Hypothalamus (tissue), 51 donors: ENCODE measurements at places on chromosomes 5 and 9.

DNA sequence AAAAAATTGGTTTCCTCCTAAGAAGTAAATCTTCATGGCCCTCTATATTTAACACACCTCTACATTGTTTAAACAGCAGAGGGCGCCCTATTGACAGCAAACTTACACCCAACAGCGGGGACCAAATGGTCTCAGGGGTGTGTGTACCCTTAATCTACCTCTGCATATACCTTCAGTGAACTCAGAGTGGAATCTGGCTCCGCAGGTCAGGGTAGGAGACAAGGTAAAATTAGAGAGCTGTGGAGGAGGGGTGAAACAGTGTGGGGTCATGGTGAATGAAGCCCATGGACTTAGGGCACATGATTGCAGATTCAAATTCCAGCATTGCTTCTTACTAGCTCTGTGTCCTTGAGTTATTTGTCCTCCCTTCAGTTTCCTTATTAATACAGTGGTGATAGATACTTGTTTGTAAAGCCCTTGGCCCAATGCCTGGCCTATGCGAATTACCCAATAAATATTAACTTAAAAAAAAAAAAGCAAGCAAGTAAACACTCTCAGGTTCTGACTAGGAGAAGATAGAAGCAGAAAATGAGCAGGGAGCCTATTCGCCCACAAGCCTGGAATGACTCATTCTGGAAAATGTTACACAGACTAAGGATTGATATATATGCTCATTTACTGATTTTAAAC, 122.9 kb downstream of the CAVIN4 start:
- DNase-seq: no peak

DNA sequence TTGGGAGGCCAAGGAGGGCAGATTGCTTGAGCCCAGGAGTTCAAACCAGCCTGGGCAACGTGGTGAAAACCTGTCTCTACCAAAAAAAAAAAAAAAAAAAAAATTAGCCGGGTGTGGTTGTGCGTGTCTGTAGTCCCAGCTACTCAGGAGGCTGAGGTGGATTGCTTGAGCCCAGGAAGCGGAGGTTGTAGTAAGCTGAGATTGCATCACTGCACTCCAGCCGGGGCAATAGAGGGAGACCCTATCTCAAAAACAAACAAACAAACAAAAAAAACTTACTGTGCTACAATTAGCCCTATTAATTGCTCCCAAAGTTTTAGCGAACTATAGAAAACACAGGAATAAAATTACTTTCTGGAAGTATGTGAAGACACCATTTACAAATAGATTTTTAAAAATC, 67.6 kb downstream of the ANKHD1 start:
- DNase-seq: no peak

GRCh38 chr5:157546456-157547100, 29.0 kb downstream of the ADAM19 start:
- no peak for DNase-seq

DNA sequence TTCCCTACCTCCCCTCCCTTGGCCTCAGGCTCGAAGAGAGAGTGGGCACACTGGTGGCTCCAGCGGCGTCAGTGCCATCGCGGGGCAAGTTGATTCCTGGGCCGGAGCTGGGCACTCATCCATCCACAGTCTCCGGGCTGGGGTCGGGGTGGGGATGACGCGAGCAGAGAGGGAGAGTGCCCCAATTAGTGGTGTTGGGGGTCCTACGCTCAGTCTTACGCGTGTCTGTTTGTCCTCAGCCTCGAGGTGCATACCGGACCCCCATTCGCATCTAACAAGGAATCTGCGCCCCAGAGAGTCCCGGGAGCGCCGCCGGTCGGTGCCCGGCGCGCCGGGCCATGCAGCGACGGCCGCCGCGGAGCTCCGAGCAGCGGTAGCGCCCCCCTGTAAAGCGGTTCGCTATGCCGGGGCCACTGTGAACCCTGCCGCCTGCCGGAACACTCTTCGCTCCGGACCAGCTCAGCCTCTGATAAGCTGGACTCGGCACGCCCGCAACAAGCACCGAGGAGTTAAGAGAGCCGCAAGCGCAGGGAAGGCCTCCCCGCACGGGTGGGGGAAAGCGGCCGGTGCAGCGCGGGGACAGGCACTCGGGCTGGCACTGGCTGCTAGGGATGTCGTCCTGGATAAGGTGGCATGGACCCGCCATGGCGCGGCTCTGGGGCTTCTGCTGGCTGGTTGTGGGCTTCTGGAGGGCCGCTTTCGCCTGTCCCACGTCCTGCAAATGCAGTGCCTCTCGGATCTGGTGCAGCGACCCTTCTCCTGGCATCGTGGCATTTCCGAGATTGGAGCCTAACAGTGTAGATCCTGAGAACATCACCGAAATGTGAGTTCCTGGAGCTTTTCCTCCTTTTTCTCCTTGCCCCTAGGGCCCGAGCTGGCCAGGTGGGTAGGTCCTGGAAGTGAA, 861 bp downstream of the NTRK2 start:
- DNase-seq: peak; percentile 56

GRCh38 chr5:82204567-82204966, 73.6 kb downstream of the RPS23 start:
- DNase-seq: no peak

- DNase-seq: no peak
These were observed 29.2 kb downstream of the ANXA2R start for GRCh38 chr5:43010935-43011315.

DNA sequence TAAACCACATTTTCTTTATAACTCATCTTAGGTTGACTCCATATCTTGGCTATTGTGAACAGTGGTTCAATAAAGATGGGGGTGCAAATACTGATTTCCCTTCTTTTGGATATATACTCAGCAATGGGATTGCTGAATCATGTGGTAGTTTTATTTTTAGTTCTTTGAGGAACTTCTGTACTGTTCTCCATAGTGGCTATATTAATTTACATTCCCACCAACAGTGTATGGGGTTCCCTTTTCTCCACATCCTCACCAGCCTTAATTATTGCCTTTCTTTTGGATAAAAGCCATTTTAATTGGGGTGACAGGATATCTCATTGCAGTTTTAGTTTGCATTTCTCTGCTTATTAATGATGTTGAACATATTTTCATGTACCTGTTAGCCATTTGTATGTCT, 107.7 kb upstream of the EQTN start:
- DNase-seq: no peak

- no peak for DNase-seq
These were observed 36.4 kb upstream of the ADAMTS2 start for GRCh38 chr5:179381691-179382090.

GRCh38 chr9:134670042-134670525, 28.5 kb downstream of the COL5A1 start:
- no peak for DNase-seq

- no peak for DNase-seq
These were observed 61.6 kb upstream of the MAP1B start for GRCh38 chr5:72045692-72046091.

DNA sequence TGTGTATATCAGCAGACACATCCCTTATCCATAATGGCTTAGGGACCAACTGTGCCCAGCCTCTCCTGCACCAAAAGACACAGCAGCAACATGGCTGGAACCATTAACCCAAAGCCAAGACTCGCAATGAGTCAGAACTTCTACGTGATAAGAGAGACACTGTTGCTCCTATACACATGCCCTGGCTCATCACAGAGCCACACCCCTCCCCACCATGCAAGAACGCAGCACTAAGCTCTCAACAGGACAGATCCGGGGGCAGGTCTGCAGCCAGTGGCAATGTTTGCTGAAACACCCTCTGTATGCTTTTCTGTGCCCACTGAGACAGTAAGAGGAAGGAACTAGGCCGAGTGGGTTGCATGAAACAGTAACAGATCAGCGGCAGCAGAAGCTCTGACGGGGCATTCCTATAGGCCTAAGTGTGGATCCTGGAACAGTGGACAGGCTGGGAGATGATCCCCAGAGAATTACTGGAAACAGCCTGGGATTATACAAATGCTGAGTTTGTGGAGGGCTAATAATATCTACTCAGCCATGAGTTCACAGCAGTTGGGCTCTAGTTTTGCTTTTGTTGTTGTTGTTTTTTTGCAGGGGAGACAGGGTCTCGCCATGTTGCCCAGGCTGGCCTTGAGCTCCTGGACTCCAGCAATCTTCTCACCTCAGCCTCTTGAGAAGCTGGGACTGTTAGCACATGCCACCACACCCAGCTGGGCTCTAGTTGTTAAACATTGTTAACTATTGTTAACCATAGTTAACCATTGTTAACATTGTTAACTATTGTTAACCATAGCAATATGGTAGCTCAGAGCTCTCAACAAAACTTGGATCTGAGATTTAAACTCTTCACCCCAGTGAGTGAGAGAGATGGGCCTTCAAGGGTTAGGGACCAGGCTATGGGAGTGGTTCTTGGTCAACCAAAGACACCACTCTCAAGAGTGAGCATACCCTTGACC, 41.0 kb downstream of the B4GALT1 start:
- DNase-seq: no peak

DNA sequence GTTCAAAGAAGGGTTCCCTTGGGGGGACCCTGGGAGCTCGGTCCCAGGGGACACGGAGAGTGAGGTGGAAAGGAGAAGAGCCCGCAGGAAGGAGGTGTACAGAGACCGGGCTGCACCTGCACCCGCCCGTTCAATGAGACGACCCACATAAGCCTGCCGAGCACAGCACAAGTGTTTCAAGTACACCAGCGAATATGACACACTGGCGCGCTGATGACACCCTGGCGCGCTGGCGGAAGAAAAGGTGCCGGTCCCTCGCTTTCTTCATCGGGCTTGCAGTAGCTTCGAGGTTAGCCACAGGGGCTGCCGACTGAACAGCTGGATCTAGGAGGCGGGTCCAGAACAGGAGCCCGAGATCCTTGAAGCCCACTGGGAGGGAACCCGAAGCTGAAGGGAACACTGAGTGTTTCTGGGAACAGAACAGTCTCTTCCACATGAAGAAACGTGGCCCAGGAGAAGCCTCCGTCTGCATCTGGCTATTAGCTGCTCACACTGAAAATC, 1.4 kb downstream of the TBC1D9B start:
- DNase-seq: no peak

- DNase-seq: peak; percentile 24
These were observed 618.3 kb downstream of the NR2F1-AS1 start for GRCh38 chr5:92962752-92963151.

GRCh38 chr9:13677801-13678200, 398.3 kb upstream of the MPDZ start:
- DNase-seq: no peak

GRCh38 chr5:62506659-62507460, 71.8 kb upstream of the LRRC70 start:
- no peak for DNase-seq

DNA sequence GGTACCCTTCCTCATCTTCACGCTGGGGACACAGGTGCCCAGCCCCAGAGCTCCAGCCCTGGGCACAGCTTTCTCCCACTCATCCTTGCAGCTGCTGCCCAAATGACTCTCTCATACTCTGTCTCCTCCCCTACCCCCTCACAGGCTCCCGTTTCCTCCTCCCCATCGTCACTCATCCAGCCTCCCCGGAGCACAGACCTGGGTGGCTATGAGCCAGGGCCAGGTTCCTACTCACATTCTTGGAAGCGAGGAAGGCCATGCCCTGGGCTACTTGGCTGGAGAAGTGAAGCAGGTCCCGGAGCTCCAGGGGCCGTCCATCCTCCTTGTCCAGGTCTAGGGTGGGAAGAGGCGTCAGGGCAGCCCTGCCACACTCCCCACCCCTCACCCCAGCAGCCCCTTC, 29.3 kb downstream of the CSF1R start:
- DNase-seq: no peak
